ENCODE measurements at places on chromosomes 6 and 20.

DNA sequence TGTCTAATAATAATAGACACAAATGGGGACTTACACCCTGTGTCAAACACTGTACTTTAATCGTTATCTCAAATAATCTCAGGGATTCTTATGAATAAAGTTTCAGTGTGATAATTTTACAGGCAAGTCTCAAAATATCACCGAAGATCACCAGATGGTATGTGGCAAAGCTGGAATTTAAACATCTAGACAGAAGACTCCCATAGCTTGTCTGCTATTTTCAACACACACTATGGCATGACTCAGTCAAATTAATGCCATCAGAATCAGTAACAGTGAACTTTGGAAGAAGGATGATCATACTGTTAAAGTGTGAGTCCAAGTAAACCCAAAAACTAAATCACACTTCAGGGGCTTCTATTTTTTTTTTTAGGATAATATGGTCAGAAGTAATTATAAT, 867.6 kb upstream of the FLRT3 start:
- no peak for DNase-seq

GRCh38 chr6:13729891-13730290, 18.3 kb upstream of the RANBP9 start:
- DNase-seq, result no peak

- DNase-seq, result no peak
These were observed 73.4 kb downstream of the SRC start for GRCh38 chr20:37419307-37419706.

- DNase-seq, result no peak
These were observed 658.8 kb upstream of the DEFB115 start for GRCh38 chr20:30598460-30599230.

Data from substantia nigra (tissue), 51 donors.